COLO829 (cell line): ENCODE measurements at places on chromosomes 5 and 9.

DNA sequence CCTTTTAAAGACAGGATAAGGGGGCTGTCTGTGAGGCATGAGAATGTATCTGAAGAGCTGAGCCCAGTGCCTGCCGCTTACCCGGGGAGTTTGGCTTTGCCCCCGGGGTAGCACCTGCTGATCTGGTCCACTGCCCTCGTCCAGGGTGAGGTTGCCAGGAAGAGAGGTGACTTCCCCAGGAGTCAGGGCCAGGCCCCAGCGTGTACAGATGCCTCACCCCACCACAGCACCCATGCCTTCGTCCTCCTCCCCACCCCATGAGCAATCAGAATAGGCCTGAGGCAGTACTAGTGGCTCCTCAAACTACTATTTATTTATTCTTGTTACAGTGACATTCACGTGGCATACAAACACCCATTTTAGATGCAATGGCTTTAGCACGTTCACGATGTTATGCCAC lies 15.7 kb upstream of the AIF1L start:
- DNase-seq, result no peak

GRCh38 chr5:140113180-140113698 lies 670 bp upstream of the PURA start:
- DNase-seq, result no peak

DNA sequence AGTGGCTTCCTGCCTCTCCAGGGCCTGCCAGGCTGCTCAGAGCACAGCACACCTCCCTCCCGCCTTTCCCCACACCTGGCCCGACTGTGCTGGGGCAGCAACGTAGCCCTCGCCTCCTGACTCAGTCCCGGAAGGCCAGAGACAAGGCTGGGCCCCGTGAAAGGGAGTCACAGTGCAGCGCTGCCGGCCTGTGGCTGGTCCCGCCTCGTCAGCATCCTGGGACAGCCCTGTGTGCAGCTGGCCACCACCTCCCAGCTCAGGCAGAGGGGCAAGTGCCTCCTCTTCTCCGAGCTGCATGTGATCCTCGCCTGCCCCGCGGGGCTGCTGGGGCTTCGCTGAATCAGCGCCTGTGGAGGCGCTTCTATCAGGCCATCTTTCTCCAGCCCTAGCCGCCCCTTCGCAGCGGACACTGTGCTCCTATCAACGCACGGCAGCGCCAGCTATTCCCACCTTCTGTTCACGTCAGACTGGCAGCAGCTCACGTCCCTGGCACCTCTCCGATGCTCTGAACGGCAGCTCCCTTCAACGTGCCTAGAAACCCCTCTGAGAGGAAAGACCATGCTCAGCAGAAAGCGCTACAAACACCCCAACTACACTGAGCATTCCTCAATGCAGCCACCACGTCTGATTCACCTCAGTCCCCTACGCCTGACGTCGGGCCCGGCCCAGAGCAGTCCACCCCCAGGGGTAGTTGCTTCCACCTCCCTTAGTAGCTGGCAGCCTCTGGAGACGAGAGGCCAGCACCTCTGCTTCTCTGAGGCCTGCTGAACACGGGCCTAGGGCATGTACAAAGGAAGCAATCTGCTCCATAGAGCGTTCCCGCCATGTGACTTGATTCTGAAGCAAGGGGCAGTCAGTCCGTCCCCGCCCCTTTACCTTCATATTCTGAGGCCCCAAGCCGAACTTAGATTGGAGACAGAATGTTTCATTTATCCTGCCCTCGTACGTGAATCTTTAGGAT lies 78.8 kb downstream of the GPR21 start:
- DNase-seq, result no peak

DNA sequence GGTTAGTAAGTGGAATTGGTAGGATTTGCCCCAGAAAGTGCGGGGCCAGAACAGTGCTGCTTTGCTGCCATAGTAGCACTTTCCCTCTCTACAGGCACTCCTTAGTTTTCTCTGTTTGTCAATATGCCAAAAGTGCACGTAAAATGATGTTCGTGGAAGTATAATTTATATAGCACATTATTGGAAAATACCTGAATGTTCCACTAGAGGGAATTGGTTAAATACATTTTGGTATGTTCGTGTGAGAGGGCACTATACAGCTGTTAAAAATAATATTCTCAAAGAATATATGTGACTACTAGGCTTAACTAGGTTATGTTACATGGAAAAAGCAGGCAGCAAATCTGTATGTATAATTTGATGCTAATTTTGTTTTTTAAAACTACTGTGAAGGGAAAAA lies 184.0 kb upstream of the GDNF start:
- DNase-seq, result peak; percentile 4

- peak; percentile 21 for DNase-seq
Observed at GRCh38 chr9:6852243-6852963, 94.6 kb downstream of the KDM4C start.

- no peak for DNase-seq
Observed at GRCh38 chr9:13862654-13863053, 451.3 kb downstream of the NFIB start.

DNA sequence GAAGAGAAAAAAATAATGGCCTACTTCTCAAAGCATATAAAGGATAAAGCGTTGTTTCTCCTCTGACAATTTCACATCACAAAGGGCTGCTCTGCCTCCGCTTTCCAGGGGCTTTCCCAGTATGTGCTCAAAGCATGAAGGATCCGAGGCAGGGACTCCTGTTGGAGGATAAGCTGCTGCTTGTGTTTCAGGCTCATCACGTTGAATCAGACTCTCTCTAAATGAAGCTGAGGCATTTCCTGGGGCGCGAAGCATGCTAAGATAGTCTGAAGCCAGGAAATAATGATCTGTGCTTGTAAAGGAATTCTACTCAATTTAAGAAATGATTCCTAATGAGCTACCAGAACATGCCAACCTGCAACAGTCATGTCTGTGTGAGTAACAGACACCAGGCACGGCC lies 97.5 kb downstream of the MARCHF11 start:
- DNase-seq, result no peak

- peak; percentile 7 for DNase-seq
Observed at GRCh38 chr5:169945831-169946261, 34.4 kb downstream of the INSYN2B start.

DNA sequence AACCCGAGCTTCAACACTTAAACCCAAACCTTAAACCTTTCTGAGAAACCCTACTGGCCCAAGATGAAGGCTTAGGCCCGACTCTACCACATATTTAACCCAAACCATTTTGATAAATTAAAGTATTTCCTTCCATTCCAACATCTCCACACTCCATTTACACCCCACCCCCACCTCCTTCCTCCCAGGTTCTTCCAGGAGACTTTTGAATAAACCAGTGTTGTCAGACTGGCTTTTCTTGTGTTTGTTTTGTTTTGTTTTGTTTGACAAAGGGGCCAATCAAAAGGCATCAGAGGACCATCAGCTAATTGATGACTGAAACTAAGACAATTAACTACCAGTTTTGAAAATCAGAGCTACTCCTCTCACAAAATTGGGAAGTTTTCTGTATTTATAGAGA lies 4.6 kb upstream of the ZNF608 start:
- DNase-seq, result no peak
